Body of pancreas (tissue), 4 donors: ENCODE measurements at places on chromosomes 5 and 9. TPM values are rescaled to one million over a fixed set of nuclear protein-coding genes. Genes with fewer than 3 reads are reported as not detected.

DNA sequence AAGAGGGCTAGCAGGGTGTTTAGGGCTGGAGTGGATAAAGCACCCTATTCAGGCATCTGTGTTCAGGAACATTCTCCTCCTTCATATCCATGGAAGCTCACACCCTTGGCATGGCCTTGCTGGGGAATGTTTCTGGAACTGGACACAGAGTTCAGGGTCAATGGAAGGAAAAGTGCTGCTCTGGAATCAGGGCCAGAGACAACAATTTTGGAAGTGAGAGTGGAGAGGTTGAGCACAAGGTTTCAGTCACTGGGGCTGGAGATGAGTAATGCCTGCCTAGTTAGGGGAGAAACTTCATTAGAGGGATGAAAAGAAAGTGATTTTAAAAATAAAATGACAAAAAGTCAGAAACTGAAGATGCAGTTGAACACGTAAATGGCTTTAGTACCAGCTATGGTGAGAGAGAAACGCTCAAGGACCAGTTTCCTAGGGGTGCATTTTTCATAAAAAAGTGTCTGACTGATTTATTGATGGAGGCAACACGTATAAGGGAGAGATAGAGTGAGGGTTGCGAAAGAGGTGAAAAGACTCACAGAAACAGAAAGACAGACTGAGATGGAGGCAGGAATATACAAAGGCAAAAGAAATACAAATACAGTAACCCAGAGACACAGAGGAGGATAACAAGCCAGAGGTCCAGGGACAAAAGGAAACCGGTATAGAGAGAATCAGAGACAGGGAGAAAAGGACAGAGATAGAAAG is 8.0 kb upstream of the TNFSF15 start:
- DNase-seq, result no peak

GRCh38 chr9:83477120-83477519 is 61.1 kb downstream of the FRMD3 start:
- no peak for DNase-seq

DNA sequence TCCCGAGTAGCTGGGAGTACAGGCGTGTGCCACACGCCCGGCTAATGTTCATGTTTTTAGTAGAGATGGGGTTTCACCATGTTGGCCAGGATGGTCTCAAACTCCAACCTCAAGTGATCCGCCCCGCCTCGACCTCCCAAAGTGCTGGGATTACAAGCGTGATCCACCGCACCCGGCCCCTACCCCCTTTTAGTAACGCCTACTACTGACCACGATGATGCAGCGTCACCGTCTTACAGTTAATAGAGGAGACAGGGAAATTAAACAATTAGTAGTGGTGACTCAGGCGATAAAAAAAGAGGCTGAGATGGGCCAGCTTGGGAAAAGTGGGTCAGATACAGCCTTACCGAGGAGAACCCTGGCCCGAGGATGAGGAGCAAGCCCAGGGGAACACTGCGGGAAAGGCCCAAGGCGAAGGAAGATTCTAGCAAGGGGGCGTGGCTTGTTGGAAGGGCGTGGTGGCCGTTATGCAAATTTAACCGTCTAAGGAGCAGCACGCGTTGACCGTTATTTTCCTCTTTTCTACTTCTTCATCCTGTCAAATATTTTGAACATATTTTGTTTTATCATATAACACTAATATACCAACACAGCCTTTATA is 1.6 kb upstream of the SETX start:
- no peak for DNase-seq

DNA sequence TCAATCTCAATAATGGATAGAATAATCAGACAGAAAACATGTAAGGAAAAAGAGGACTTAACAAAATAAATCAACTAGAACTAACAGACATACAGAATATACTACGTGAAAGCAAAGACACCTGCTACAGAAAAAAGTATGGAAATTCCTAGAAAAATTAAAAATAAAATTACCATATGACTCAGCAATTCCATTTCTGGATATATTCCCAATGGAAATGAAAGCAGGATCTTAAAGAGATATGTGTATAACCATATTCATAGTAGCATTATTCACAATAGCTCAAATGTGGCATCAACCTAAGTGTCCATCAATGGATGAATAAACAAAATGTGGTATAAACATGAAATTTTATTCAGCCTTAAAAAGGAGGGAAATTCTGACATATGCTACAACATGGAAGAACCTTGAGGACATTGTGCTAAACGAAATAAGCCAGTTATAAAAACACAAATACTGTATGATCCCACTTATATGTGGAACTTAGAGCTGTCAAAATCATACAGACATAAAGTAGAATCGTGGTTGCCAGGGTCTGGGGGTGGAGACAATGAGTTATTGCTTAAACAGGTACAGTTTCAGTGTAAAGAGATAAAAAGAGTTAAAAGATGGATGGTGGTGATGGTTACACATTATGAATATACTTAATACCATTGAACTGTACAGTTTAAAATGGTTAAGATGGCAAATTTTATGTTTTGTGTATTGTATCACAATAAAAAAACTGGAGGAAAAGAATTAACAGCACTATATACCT is 6.9 kb downstream of the PLAA start:
- DNase-seq, result no peak

- peak; percentile 15 for DNase-seq
Observed at GRCh38 chr5:141757402-141757801, 75.4 kb upstream of the ARAP3 start.

GRCh38 chr5:40043916-40044315 is 619.1 kb upstream of the DAB2 start:
- DNase-seq, result no peak

DNA sequence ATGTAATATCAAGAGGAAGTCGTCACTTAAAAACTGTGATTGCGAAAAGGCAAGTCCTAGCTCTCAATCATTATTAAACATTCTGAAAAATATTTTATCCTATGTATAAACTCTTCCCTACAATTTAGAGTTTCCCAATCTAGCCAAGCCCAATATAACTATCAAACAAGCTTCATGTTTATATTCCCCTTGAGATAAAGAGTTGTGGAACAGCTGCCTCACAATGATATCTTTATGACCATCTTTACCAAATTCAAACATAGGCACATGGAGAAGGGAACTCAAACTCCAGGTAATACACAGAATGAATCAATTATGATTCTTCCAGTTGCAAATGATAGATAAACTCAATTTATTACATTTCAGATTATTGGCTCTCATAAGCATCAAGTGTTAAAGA is 1468.7 kb downstream of the EFNA5 start:
- no peak for DNase-seq

DNA sequence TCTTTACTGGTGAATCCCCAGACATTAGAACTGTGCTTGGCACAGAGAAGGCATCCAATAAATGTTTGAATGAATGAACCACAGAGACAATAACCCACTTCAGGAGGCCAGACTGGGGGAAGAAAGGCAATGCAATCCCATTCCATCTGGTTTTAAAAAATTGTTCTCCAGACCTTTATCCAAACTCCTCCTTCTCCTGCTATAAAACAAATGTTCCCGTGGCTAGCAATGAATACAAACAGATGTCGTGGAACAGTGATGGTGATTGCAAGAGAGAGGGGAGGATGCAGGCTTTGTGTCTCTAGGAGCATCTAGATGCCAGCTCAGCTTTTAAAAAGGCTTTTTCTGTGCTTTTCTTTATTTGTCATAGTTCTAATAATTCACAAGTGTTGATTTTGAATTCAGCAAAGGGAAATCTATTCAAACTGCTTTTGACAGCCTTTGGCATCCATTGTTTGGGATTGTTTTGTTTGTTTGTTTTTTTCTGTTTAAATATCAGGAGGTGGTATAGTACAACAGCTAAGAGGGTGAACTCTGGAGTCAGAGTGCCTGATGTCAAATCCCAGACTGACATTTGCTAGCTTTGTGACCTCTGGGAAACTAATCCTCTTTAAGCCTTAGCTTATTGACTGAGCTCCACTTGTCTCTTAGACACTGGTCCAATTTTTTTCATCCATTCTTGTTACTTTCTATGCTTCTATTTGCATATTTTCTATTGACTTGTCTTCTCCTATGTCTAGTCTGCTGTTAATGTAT is 59.1 kb downstream of the TNFSF15 start:
- no peak for DNase-seq

GRCh38 chr9:88218726-88219125 is 80.5 kb upstream of the SPATA31C2 start:
- no peak for DNase-seq

DNA sequence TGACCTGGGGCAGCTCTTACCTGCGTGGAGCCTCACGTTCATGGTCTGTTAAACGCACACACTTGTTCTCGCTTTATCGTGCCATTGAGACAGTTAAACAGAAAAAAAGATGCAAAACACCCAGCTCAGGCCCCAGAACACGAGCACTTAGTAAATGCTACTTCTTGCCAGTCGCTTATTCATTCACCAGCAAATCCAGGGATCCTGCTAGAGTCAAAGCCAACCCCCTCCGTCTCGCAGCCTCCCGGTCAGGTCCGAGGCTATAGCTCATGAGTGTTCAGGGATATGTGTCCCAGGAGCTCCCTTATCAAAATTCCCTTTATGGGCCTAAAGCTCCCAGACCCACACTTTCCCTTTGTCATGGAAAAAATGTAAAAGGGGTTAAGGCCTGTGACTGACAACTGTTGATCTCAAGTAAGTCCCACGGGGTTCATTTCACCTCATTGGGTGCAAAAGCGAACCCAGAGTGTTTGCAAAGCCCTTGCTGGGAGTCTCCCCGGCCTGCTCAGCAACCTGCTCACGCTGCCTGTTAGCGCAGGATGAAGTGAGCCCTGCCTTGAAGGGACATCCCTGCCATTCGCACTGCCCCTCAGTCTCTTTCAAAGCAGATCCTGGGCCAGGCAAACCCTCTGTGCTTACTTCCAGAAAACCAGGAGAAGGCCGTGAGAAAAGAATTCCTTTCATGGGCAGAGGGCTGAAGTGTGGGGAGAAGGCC is 40.7 kb downstream of the HRH2 start:
- no peak for DNase-seq

DNA sequence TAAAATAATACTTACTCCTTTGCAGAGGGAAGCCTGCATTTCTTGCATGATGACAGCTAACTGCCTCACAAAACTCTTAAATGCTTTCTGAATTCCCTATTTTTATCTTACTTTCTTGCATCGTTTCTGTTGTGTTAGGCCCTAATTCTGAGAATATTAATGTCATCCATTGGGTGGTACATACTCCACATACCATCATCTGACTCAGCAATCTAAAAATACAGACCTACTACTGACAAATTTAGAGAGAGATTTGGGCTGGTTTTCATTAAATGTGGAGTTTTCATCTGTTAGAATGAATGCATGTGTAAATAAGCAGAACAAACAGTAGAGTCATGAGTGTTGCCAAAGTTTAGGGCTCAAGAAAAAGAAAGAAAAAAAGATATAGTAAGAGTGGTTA is 26.5 kb upstream of the KCNN2 start:
- no peak for DNase-seq

- DNase-seq, result no peak
Observed at GRCh38 chr5:115815006-115815692, 1.3 kb downstream of the CDO1 start.

- no peak for DNase-seq
Observed at GRCh38 chr5:60512117-60512516, 187.8 kb downstream of the DEPDC1B start.

DNA sequence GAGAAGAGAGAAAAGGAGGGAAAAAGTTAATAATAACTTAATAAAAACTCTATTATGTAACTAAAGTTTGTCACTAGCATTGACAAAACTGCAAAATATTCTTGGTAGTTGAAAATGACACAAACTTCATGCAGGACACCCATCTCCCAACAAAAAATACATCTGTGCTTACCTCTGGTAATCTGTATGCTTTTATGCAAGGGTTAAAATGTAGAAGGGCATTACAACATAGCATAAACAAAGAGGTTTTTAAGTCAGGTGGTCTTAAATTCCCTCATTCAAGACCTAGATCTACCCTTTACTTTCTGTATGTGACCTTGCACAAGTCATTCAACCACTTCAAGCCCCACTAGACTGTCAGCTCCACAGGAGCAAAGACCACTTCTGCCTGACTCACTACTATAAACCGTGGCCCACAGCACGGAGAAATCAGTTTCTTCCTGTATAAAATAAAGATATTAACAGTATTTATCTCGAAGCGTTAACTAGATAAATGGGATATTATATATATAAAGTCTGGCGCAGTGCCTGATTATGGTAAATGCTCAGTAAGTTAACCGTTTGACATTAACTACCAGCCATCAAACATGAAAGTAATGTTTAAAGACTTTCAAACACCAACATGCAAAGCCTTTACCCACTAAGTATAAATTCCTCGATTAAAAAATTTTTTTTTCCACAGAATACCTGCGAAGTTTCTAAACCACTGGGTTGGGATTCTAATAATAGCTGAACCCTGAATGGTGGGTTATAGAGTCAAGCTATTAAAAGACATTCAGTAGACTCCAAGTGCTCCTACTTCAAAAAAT is 2.0 kb downstream of the FBXL17 start:
- no peak for DNase-seq

GRCh38 chr5:142013734-142014521 is 1.1 kb upstream of the GNPDA1 start:
- DNase-seq, result peak; percentile 32

GRCh38 chr5:44028226-44028625 is 361.0 kb downstream of the FGF10 start:
- no peak for DNase-seq

DNA sequence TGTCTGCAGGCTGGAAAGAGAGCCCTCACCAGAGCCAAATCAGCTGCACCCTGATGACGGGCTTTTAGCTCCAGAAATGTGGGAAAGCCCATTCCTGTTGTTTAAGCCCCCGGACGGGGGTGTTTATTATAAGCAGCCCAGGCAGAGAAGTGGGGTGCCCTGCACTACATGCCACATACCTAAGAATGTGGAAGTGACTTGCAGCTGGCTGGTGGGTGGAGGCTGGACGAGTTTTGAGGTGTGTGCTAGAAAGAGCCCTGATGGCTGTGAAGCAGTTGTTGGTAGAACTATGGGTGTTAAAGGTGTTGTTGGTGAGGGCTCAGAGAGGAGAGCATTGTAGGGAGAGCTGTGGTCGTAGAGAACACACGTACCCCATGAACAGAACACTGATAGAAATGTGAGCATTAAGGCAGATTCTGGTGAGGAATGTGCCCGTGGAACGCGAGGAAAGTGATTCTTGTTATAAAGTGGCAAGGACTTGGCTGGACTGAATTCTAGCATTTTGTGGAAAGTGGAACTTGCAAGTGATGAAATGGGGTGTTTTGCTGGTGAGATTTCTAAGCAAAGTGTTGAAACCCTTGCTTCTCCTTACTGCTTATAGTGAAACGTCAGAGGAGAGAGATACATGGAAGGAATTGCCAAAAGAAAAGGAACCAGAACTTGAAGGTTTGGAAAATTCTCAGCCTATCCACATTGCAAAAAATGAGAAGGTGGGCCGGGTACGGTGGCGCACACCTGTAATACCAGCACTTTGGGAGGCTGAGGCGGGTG is 38.9 kb downstream of the AHRR start:
- DNase-seq, result no peak

The ACTBL2 gene
- total RNA-seq, result not detected

The CLIC3 gene
- total RNA-seq, result 2.0 TPM

The NR2F1 gene
- total RNA-seq, result 33.0 TPM

The NAA35 gene
- 21.3 TPM for total RNA-seq

The SPATA31A6 gene
- not detected for total RNA-seq

The CTSV gene
- 0.33 TPM for total RNA-seq
